ENCODE measurements at places on chromosomes 4 and X.
A peak's percentile ranks its signal among the peaks of the same experiment; 100 is the strongest.

DNA sequence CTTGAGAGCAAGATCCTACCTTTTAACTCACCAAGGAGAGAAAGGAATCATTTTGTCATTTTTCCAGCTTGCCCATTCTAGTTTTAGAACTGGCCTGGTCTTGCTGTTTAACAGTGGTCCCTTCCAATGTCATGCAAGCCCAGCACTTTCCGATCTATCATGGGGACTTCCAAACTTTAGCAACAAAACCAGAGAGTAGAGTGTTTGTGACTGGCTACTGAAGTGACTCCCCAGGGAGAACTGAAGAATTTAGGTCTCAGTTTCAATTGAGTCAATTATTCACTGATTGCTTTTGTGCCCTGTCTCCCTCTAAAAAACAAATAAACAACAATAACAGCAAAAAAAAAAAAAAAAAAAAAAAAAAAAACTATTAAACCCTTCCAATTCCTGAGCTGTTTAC lies 108.3 kb downstream of the LHFPL1 start:
- DNase-seq, result no peak

DNA sequence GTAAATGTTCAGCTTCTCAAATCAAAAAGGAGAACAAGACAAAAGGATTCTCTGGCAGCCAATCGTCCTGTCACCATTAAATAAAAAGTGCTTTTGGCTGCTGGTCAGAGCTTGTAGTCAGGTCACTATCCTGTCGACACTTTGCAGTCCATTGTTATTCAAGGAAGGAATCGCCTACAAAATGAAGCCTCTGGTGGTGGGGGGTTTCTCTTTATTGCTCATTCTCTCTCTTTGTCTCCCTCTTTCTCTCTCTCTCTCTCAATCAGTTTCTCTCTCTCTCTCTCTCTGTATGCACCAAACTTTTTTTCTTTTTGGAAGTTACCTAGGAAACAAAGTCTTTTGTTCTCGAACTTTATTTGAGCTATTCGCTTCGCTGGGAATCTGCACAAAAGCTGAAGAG lies 17.6 kb upstream of the SCML1 start:
- no peak for DNase-seq

DNA sequence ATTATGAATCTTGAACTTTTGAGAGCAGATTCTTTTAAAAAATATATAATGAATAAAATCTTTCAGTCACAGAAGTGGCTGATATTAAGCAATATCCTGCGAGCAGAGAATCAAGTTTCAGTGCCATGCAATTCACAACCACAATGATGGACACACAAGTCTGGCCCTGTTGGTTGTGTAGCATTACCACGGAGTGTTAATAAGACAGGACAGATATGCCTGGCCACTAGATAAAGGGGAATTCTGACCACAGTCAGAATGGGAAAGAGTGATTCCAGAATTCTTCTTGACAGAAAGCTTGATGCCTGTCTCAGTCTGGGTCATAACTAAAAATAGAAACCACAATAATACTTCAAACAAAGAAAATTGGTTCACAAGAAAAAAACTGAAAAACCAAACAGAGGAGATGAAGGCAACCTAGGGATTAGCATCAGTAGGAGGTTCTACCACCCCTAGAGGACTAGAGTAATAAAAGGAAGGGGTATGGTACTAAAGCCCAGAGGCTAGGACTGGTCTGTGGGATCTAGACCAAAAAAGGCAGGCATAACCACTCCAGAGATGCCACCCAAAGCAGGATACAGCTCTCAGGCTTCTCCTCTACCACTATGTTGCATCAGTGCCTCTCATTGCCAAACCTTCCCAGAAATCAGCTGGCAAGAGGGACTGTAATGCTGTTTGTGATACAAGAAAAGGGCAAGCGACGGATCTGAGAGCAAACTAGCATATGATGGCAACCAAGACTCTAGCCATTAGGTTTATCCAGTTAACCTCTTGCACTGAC lies 59.0 kb downstream of the RNF150 start:
- DNase-seq, result peak; percentile 5

DNA sequence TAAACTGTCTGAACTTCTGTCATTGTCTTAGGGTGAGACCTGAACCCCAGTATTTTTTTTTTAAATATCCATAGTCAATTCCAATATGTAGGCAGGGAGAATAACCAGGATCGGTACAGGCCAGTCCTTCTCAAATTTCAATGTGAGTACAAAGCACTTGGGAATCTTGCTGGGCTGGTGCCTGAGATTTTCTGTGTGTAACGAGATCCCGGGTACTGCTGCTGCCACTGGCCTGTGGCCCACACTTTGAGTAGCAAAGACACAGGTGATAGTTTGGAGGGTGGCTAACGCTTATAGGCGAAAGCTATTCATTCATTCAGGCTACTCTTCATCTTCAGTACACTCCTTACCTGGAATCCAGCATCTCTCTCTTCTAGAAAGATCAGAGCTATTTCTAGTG lies 923.6 kb upstream of the TENM3 start:
- DNase-seq, result peak; percentile 85

DNA sequence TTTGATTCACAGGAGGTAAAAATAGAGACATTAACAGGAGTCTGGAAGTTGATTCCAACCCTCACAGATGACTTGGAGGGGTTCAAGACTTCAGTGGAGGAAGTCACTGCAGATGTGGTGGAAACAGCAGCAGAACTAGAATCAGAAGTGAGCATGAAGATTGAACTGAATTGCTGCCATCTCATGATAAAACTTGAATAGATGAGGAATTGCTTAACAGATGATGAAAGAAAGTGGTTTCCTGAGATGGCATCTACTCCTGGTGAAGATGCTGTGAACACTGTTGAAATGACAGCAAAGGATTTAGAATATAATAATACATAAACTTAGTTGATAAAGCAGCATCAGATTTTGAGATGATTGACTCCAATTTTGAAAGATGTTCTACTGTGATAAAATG lies 76.5 kb downstream of the RELL1 start:
- no peak for DNase-seq

DNA sequence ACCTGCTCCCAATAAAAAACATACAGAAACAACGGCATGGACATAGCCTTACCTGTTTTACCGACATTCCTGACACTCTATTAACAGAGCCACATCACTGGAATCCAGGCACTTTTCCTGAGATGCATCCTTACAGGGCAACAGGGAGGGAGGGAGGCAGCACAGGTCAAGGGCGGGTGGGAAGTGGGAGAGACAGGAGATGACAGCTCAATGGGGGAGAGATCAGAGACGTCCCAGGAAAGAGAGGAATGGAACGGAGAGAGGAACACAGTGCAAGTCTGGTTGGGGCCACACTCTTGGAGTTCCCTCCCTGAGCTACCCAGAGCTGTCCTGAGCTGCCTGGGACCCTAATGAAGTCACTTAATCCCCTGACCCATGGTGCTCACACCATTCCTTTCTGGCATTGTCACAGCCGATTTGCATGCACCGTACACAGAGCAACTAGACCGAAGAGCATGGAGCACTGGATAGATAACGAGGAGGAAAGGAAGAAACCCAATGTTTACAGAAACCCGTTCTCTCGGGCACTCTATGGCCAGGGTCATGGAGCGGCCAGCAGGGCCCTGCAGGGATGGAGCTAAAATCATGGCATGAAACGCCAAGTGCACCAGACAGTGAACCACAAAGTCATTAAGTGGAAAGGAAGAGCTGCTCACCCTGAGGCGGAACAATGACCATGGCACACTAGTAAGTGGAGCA lies 93.1 kb downstream of the NSUN7 start:
- DNase-seq, result peak; percentile 52

- peak; percentile 75 for DNase-seq
Observed at GRCh38 chrX:103734125-103734760, 23.5 kb downstream of the TMEM31 start.

- peak; percentile 91 for DNase-seq
Observed at GRCh38 chr4:118352843-118353533, at the start of gene PRSS12. PRSS12 (minus strand) TSS chr4:118353003; CDS start chr4:118352720, 283 bp downstream.

GRCh38 chr4:40305328-40306170 lies 29.6 kb upstream of the CHRNA9 start:
- no peak for DNase-seq

GRCh38 chr4:102780476-102781144 lies 19.8 kb upstream of the MANBA start:
- DNase-seq, result peak; percentile 20

GRCh38 chr4:175930471-175930870 lies 118.4 kb upstream of the GPM6A start:
- DNase-seq, result no peak

DNA sequence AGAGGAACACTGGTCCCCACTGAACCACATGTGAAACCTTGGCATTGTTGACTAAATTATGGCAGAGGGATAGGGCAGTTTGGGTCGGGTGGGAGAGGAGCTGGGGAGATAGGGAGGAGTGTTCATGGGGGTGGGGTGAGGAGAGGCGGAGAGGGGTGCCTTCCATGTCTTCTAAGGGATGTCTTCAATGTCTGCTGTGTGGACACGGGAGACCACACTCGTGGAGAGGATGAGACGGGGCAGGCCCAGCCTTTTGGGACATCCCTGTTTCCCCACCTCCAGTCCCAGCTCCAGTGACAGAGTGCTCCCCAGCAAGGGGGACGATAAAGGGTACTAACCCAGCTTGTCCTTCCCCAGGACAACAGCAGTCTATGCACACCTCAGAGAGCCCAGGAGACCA lies 146.4 kb upstream of the MAMLD1 start:
- DNase-seq, result no peak

All from NCI-H69 (cell line).